ENCODE measurements at places on chromosomes 7 and 10.

- DNase-seq, result no peak
Observed at GRCh38 chr7:142584765-142585164, 164.5 kb upstream of the PRSS1 start.

DNA sequence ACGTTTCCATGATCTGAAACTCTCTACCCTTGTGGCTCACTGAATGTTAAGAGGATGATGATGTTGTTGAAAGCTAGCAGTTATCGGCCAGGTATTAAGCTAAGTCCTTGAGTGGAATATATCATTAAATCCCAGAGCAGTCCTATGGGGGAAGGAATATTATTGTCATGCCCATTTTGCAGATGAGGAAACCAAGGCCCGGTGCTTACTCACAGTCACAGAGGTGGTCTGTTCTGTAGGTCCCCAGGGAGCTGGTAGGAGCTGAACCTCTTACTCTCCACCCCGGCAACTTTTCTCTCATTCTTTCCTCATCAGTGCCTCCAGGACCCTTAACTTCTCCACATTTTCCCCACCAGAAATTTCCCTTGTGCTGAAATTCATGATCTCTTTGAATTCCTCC, 62.6 kb downstream of the ARMC3 start:
- no peak for DNase-seq

- no peak for DNase-seq
Observed at GRCh38 chr10:75159519-75159918, 48.1 kb downstream of the SAMD8 start.

- DNase-seq, result no peak
Observed at GRCh38 chr7:76106893-76107292, 59.0 kb downstream of the MDH2 start.

- DNase-seq, result no peak
Observed at GRCh38 chr7:125090596-125090995, 161.0 kb upstream of the POT1 start.

DNA sequence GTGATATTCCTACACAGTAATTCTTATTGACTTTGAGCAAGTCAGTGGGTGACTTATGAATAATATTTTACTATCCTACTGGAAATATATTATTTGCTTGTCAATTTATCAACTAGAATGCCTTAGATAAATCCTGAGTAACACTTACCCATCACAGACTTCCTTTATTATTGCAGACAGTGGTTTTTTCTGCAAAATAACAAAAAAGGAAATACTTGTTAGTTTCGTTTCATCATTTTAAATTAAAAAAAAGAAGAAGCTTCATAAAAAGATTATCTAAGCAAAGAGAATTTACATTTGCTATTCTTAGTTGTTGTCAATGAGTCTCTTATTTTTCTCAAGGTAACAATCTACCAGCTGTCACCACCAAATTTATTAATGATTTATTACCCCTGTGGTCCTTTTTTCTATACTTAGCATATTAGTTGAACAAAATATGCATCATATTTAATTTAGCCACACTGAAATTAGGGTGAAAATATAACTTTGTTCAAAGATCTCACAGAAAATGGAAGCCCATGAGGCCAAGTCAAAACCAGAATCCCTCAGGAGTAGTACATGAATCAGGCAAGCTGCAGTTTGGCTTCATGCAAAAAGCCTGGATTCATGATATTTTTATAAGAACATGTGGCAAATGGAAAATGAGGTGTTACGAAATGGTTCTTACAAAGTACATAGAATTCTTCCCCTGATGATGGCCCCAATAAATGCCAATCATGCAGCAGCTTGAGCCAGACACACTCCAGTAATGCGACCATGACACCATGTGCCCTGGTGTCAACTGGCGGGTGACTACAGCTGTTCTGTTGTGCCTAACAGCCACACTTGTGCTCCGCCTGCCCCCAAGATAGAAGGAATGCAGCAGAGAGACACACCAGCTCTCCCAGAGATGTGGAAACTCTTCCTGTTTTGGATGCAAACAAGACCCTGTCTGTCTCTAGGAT, 132.6 kb downstream of the ELMO1 start:
- DNase-seq, result no peak

- peak; percentile 56 for DNase-seq
Observed at GRCh38 chr7:35519971-35520809, 174.7 kb downstream of the HERPUD2 start.

GRCh38 chr10:44284198-44285084, 100.5 kb downstream of the CXCL12 start:
- no peak for DNase-seq

DNA sequence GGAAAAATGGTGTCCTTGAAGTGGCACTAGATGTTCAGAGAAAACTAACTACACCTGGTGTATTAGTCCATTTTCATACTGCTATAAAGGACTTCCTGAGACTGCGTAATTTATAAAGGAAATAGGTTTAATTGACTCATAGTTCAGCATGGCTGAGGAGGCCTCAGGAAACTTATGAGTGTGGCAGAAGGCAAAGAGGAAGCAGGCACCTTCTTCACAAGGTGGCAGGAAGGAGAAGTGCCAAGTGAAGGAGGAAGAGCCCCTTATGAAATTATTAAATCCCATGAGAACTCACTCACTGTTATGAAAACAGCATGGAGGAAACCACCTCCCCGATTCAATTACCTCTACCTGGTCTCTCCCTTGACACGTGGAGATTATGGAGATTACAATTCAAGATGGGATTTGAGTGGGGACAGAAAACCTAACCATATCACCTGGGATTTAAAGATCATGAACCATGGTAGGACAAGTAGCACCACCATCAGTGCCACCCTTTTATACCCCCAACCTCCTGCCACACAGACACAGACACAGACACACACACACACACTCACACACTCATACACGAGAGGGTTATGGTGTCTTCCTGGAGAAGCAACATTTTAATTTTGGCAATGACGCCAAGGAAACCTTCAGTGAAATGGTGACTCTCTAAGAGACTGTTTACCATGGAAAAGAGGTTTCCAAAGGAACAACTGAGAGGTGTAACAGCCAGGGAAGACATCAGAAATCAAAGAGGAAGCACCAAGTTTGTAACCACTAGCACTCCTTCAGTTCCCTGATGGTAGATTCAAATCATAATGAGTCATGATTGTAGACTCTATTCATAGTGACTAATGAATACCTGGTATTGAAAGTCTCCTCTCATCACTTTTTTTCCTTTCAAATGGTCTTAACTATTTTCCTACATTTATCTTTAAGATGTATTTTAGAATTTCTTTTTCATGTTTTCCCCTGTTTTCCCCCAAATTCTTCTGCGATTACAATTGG, 41.8 kb upstream of the WNT16 start:
- no peak for DNase-seq

- peak; percentile 33 for DNase-seq
Observed at GRCh38 chr10:13701157-13701919, 114.6 kb downstream of the PRPF18 start.
